Activated CD4-positive, CD25-positive, alpha-beta regulatory T cell (primary cell): ENCODE measurements at places on chromosomes 3 and 15.

GRCh38 chr3:72601983-72602750 is 246.1 kb downstream of the SHQ1 start:
- no peak for DNase-seq

DNA sequence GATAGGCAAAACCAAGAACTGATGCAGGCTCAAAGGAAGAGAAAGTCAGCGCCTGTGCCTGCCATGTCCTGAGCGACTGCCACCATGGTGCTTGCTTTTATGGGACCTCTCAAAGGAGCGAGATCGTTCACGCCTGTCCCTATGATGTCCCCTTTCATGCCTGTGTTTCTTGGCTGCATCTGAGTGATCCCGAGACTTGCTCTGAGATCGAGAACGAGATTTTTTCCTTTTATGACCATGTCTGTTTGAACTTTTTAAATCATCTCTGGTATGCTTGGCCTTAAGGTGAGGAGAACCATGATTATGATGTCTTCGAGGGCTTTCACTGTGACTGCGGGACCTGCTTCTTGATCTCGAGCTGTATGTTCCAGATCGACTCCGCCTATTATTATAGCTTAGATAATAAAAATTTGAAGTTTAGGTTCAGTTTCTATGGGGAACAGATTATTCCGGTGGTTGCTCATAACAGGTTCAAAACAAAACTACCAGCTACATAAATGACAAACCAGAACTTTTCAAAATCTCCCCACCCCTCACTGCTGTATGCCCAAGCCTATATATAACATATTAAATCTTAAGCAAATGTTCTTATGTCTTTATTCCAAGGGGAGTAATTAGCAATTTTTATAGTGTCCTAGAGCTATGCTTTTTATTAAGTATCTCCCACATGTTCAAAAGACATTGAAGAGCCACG is 11.6 kb downstream of the CCNL1 start:
- DNase-seq: no peak

- no peak for DNase-seq
Measured at GRCh38 chr15:93835344-93835743, 396.0 kb upstream of the MCTP2 start.

GRCh38 chr15:25713736-25714537 is 149.2 kb downstream of the ATP10A start:
- DNase-seq: no peak

- DNase-seq: no peak
Measured at GRCh38 chr3:70853161-70853944, 540.9 kb upstream of the MDFIC2 start.

DNA sequence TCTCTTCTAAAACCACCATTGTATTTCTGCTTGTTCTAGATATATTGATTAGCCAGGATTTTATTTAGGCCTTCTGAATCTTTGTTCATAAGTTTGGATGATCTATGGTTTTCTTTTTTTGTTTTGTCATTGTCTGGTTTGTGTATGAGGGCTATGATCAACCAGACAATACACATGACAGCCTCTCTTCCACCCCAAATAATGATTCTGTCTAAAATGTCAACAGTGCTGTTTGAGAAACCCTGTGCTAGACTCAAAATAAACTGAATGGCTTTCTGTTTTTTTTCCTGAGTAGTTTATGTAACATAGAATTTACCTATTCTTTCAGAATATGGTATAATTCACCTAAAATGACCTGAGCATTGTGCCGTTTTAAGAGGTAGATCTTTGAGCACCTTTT is 66.1 kb downstream of the PLCL2 start:
- no peak for DNase-seq

- DNase-seq: no peak
Measured at GRCh38 chr3:56864090-56864489, 62.3 kb upstream of the ARHGEF3 start.

DNA sequence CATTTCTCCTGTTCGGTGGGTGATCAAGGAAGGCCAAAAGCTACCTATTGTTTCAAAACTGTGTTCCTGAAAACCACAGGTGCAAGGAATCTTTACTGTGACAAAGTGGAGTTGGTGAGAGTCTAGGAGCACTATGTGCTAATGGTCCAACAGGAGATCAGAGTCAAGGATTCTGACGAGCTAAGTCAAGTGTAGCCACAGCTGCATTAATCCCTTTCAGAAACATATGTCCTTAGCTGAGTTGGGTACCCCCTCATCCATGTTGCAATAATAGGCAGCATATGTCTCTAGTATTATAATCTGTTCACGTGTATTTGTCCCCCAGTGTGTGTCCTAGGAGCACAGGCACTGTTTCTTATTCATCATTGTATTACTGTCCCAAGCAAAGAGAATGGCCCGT is 1.7 kb downstream of the VPS39 start:
- DNase-seq: no peak

DNA sequence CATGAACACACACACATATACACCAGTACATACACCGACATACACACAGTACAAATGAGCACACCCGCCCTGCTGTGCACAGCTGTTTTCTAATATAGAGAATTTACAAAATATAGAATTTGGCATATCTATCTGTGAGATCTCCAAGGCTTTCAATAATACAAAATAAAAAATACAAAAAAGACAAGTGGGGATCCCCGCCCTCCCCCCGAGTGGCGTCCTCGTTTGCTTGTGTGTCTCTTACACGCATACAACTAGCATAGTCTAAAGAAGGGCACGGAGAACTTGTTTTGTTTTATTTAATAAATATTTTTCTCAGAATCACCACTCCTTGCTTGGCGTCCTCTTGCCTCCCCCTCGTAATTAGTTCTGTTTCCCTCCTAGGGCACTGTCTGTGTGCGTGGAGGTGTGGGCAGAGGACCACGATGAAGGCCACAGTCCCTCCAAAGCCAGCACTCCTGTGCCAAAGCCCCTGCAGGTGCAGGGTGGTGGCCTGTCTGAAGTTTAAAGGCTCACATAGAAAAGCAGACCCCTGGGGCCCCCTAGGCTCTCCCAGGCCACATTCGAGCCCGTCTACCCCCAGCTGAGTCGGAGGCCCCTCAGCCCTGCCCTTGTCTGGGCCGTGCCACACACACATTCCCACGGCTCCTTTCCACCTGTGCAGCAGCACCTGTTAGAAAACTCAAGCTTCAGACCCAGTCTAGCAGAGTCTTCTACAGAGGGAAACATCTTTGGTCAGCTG is 82.1 kb downstream of the SEC22A start:
- no peak for DNase-seq

GRCh38 chr3:12328132-12328836 is 39.4 kb downstream of the PPARG start:
- no peak for DNase-seq

DNA sequence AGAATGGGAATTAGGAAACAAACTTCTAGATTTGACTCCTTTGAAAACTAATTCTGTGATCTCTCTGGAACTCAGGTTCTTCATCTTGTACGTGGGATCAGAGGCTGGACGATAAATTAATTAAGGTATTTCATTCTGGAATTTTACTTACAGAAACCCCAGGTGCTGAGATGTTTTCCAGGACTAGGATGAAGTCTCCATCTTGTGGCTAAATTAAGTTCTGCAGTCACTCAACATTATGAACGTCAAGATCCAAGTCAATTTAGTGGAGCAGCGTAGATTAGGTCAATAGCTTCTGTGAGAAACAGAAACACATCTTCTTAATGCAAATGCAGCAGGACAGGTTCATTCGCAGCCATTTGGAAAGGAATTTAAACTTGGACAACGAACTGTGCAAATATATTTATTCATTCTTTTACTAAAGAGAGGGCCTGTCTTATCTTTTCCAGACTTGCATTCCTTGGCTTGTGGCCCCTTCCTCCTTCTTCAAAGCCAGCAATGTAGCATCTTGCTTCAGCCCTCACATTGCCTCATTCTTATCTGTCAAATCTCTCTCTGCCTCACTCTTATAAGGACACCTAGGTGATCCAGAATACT is 26.7 kb upstream of the TMC3 start:
- no peak for DNase-seq

- DNase-seq: no peak
Measured at GRCh38 chr15:41870689-41871081, 23.2 kb downstream of the SPTBN5 start.

DNA sequence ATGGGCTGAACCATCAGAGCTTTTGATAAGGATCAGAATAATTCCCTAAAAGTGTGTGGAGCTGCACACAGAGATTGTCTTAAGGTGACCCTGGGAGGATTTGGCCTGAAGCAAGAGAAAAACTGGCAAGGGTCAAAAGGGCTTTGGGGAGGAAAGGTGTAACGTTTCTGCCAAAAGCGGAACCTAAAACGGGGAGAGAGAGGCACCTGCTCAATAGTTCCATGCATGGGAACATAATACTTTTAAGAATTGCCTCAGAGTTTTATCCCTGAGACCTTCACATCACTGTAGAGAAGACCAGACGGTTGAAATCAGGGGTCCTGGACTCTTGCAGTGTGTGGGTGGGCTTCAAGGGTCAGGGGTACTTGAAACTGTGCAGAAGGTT is 5.9 kb downstream of the ZNF710 start:
- DNase-seq: no peak

- no peak for DNase-seq
Measured at GRCh38 chr15:92184142-92184541, 209.5 kb upstream of the ST8SIA2 start.

DNA sequence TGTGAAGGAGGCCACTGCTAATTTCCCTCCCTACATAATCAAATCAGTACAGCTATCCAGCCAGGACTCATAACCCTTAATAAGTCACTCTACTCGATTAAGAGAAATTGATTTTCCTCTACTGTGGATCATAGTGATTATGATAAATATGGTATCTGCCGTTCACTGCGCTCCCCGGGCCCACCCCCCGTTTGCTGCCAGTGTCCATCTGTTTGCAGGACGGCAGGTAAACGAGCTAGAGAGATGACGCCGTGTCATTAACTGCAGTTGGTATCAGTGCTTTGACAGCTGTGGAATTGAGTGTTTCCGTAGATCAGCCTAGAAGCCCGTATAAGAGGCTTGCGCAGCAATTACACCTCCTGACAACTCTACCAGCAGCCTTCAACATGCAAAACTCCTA is 94.9 kb downstream of the ROBO2 start:
- no peak for DNase-seq

- DNase-seq: no peak
Measured at GRCh38 chr3:173045770-173046382, 95.2 kb downstream of the SPATA16 start.

GRCh38 chr15:67116742-67117141 is 51.3 kb downstream of the SMAD3 start:
- no peak for DNase-seq

- no peak for DNase-seq
Measured at GRCh38 chr3:124246949-124247348, 255.0 kb upstream of the ROPN1 start.

DNA sequence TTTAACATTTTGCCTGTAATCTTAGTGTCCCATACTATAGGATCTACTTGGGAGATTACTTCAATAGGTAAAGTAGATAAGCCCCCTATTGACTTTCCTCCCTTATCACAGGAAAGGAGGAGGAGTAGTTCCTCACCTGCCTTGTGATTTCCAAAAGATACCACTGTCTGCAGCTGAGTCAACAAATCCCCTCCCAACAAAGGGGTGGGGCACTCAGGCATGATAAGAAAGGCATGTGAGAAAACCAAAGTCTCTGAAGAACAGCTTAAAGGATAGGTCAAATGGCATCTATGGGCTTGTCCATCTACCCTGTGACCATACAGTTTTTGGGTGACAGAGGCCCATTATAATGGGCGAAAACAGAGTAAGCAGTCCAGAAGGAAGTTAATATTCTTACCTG is 71.3 kb upstream of the WNT7A start:
- no peak for DNase-seq
